T-helper 1 cell (primary cell): ENCODE measurements at places on chromosomes 1 and 21.

DNA sequence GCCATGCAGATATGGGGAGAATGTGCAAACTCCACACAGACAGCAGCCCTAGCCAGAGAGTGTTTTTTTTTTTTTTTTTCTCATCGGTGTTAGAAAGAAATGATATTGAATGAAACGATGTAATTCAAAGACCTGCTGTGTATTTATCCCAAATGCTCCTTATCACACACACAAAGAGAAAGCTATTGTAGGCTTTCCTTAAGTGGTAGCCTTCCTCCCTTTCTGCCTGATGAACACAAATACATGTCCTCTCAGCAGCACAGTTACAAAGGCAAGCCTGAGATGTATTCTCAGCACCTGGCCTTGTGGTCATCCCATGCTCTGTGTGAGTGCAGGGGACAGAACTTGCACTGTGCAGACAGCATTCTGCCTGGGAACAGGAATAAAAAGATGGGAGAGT, 93.8 kb downstream of the PLPPR5 start:
- no peak for DNase-seq

DNA sequence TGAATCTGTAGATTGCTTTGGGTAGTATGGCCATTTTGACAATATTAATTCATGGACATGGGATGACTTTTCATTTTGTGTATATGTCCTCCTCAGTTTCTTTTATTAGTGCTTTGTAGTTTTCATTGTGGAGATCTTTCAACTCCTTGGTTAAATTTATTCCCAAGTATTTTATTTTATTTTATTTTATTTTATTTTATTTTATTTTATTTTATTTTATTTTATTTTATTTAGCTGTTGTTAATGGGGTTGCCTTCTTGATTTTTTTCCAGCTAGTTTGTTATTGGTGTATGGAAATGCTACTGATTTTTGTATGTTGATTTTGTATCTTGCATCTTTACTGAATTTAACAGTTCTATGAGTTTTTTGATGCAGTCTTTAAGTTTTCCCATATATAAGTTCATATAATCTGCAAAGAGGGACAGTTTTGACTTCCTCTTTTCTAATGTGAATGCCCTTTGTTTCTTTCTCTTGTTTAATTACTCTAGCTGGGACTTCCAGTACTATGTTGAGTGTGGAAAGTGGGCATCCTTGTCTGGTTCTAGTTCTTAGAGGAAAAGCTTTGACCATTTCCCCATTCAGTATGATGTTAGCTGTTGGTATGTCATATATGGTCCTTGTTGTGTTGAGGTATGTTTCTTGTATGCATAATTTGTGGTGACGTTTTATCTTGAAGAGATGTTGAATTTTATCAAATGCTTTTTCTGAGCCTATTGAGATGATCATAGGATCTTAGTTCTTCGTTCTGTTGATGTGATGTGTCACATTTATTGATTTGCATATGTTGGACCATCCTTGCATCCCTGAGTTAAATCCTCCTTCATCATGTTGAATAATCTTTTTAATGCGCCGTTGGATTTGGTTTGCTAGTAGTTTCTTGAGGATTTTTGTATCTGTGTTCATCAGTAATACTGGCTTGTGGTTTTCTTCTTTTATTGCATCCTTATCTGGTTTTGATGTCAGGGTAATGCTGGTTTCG, 14.3 kb downstream of the CEPT1 start:
- DNase-seq = no peak

DNA sequence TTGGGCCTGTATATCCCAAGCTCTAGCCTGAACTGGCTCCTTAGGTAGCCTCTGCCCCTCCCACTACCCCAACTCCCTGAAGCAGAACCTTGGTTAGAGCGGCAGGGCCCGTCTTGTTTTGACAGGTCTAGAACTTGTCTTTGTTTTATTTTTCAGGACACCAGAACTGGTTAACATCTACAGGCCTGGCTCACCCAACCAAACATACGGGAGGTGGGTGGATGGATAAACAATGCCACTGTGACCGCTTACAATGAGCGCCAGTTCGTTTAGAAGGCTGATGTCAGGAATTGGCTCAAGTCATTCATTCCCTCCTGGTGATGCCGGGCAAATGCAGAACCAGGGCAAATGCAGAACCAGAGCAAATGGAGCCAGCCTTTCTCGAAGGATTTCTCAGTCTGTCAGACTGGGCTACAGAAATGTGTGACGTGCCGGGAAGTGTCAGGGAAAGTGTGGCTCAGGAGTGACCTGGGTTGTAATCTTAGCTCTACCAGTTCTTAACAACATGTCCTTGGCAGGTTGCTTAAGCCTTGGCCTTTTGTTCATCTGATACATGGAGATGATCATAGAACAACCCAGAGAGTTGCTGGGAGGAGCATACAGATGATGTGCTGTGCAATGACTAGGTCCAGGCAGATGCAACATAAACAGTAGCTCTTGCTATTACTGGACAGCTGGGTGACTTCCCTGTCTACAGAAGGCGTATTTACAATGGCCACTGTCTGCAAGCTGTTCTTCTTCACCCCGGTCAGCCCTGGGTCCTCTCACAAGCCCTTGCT, 30.5 kb upstream of the BTG2 start:
- DNase-seq = no peak

DNA sequence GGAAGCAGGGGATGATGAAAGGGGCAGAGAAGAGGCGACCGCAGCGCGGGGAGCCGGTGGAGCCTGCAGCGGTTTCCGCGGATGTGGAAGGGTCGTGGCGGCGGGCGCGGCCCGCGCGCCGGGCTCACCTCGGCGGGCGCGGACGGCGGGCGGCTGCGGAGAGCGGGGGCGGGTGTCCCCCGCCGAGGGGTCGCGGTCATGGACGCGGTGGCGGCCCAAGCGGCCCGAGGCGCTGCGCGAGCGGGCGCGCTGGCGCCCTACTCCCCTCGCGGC, 572 bp downstream of the LPGAT1 start:
- DNase-seq = no peak

DNA sequence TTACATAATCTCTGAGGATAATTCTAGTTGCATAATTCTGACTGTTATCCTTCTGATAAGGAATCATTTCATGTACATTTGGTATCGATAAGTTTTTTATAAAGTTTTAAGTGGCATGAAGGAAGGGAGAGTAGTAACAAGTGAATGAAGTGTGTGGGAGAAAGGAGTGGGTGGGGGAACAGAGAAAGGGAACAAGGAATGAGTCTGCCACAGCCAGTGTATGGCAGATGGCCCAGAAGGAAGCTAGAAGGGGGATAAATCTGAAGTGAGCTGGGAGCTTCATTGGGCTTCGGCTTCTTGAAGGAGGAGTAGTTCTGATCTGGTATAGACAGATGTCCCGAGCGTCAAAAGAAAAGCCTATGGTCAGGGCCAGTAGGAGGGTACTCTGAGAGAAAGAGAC, 18.6 kb downstream of the ZBTB40 start:
- DNase-seq = no peak

DNA sequence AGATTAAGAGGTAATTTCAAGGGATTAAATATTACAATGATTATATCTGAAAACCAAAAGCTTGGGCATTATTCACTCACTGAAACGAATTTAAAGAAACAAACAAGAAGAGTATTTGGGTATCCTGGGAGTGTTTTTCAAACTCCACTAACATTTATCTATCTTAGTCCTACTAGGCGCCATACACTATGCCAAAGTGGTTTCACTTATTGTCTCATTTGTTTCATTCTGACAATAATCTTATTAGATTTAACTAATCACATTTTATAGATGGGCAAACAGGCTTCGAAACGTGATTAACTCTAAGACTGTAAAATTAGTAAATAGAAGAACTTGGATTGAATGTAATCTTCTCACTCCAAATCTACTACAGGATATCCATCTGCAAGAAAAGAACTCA, 25.4 kb downstream of the ASH1L start:
- no peak for DNase-seq

DNA sequence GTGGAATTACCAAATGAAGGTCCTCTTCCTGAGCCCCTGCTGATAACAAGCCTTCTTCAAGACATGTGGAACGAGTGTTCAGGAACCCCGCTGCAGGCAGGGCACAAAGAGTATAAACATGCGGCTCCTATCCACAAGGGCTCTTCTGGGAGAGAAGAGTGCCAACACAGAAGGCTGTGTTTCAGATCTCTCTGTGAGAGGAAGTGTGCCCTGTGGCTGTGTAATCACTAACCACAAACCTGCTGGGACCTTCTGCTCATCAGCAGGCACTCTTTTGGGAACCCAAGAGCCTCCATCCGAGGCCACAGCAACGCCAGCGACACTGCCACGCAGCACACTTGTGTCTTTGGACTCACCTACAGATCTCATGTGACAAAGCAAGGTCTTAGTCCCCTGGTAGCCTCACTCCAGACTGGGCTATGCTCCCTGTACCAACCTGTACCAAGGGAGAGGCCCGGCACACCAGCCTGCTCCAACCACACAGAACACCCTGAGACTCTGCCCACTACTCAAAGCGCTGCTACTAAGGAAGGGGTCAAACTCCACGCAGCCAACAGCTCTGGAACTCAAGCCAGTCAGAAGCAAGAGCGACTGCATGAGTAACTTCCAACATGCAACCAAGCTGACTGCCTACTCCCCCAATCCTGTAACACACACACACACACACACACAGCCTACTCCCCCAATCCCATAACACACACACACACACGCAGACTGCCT, 7.8 kb downstream of the PTTG1IP start:
- no peak for DNase-seq
